Stimulated activated CD8-positive, alpha-beta memory T cell treated with anti-CD3 and anti-CD28 coated beads, Interleukin-4, amount 100 ng/mL, for 1 hour (primary cell): ENCODE measurements at places on chromosomes 12 and 14.
A peak's percentile ranks its signal among the peaks of the same experiment; 100 is the strongest.

GRCh38 chr12:4030929-4031702 lies 157.9 kb upstream of the PARP11 start:
- DNase-seq = peak; percentile 28

DNA sequence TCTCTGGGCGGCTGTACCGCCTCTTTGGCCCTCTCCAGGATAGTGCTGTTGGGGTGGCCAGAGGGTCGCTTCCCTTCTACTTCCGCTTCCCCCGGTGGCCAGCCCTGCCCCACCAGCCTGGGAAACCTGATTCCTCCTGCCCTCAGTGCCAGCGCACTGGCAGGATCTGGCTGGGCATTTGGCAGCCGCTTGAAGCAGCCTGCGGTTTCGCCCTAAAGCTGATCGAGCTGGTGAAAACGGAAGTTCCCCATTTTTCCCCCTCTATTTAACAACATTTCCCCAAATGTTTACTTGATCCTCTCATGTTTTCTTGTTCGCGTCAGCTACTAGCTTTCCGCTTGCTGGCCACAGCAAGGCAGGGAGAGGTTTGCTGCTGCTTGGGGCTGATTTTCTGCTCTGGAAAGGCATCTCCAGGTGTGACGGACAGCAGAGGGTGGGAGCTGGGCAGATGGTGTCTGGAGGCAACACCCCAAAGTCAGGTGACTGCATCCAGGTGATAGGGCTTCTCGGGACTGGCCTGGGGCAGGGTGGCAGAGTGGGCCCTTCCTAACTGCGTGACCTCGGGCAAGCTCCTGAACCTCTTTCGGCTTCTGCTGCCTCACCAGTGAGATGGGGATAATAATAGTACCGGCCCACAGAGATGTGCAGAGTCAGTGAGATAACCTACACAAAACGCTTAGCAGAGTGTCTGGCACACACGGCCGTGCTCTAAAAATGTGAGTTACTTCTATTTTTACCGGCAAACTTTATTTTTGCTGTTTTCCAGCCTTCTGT lies 53.1 kb downstream of the TSPAN9 start:
- no peak for DNase-seq

GRCh38 chr14:51917193-51917592 lies 56.8 kb downstream of the GNG2 start:
- DNase-seq = no peak

GRCh38 chr14:51515611-51516010 lies 136.1 kb upstream of the FRMD6 start:
- no peak for DNase-seq

GRCh38 chr14:64673316-64673715 lies 30.9 kb upstream of the PLEKHG3 start:
- no peak for DNase-seq

- DNase-seq = no peak
Measured at GRCh38 chr14:96710060-96710666, 87.0 kb upstream of the VRK1 start.
